Esophagus (tissue), 2 donors: ENCODE measurements at places on chromosomes 12 and 14. TPM values are rescaled to one million over a fixed set of nuclear protein-coding genes. Genes with fewer than 3 reads are reported as not detected.

Gene GPR162
- polyA plus RNA-seq = 2.1 TPM

Gene PROX2
- polyA plus RNA-seq = not detected

Gene ATP5MC2
- polyA plus RNA-seq = 334 TPM

Gene SLC2A14
- not detected for polyA plus RNA-seq

Gene GZMB
- polyA plus RNA-seq = 3.0 TPM

Gene POTEM
- polyA plus RNA-seq = not detected

Gene ATXN7L3B
- polyA plus RNA-seq = 5.3 TPM

Gene C1S
- 26.6 TPM for polyA plus RNA-seq

Gene MFAP5
- polyA plus RNA-seq = 4.5 TPM

Gene CLEC14A
- polyA plus RNA-seq = 10.0 TPM

Gene SERPINA12
- polyA plus RNA-seq = not detected

Gene PRPF39
- polyA plus RNA-seq = 11.8 TPM

Gene PSEN1
- polyA plus RNA-seq = 21.1 TPM

Gene TTC8
- 8.0 TPM for polyA plus RNA-seq

Gene RIPK3
- 14.4 TPM for polyA plus RNA-seq

Gene DIABLO
- polyA plus RNA-seq = 17.9 TPM

Gene CTSG
- 1.4 TPM for polyA plus RNA-seq

Gene TAS2R14
- polyA plus RNA-seq = 0.94 TPM

Gene GPR68
- 4.8 TPM for polyA plus RNA-seq

Gene ACRBP
- 0.84 TPM for polyA plus RNA-seq

Gene FGF23
- polyA plus RNA-seq = not detected

Gene PAPLN
- polyA plus RNA-seq = 3.9 TPM
